Stimulated activated CD4-positive, alpha-beta T cell treated with anti-CD3 and anti-CD28 coated beads, Interleukin-12 subunit alpha, Interleukin-12 subunit beta, amount 100 ng/mL, for 24 hours (primary cell): ENCODE measurements at places on chromosomes 16 and 17.

DNA sequence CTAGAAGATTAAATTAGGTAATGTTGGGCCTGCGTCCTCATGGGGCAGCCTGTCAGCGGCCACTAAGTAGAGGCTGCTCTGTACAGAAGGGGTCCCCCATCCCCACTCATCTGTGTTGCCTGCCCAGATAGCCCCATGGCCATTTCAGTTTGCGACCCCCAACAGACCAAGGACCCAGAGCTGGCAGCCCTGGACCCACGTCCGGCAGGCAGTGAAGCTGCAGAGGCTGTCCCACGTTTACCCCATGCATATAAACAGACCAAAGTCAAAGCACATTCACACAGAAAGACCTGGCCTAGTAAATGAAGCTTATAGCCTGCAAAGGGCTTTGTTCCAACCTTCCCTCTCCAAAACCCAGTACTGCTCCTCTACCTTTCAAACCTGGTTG is 4.6 kb downstream of the PDF start:
- no peak for DNase-seq

DNA sequence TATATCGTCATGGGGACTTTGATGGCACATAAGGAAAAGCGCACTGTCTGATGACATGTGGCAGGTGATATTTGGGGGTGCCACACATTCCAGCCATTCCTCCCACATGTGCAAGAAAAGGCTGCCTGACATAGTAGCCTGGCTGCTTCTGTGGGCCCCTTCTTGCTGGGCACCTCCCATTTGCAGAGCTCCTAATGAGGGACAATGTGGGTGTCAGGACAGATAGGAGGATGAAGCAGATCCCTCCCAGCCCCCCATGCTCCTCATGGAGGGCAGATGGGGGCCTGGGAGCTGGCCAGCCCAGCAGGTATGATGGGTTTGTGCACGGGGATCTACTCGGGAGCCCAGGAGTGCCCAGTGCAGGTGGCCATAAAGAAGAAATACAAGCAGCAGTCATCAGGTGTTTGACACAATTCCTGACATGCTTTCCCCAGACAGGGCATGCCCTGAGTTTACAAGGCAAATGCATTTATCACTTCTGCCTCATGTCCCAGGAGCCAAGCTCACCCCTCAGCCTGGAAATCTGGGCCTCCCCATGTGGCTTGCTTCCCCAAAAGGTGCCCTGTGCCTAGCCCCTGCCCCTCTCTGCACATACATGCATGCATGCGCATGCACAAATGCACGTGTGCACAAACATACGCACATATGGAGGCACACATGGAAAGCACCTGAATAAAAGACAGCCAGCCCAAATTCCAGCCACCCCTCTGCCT is 260.6 kb upstream of the RPL38 start:
- DNase-seq, result no peak

DNA sequence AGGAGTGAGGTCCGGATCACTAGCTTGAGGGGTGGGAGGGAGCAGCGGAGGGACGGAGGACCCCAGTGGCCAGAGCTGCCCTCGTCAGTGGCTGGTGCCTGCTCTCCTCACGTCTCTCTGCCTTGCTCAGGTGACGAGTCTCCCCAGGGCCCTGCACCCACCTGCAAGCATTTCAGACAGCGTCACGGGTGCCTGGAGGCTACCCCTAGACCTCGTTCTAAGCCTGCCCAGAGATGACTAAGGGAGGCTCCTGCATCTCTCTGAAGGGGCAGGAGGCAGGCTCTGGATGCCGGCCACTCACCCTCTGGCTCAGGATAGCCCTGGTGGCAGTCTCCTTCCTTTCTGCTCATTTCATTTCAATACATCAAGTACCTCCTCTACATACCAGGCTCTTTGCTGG is 68.8 kb downstream of the MRC2 start:
- DNase-seq, result no peak

GRCh38 chr17:50660042-50660886 is 25.6 kb downstream of the ABCC3 start:
- DNase-seq, result no peak

- no peak for DNase-seq
These were observed 58.8 kb downstream of the MYO18A start for GRCh38 chr17:29121442-29121841.

DNA sequence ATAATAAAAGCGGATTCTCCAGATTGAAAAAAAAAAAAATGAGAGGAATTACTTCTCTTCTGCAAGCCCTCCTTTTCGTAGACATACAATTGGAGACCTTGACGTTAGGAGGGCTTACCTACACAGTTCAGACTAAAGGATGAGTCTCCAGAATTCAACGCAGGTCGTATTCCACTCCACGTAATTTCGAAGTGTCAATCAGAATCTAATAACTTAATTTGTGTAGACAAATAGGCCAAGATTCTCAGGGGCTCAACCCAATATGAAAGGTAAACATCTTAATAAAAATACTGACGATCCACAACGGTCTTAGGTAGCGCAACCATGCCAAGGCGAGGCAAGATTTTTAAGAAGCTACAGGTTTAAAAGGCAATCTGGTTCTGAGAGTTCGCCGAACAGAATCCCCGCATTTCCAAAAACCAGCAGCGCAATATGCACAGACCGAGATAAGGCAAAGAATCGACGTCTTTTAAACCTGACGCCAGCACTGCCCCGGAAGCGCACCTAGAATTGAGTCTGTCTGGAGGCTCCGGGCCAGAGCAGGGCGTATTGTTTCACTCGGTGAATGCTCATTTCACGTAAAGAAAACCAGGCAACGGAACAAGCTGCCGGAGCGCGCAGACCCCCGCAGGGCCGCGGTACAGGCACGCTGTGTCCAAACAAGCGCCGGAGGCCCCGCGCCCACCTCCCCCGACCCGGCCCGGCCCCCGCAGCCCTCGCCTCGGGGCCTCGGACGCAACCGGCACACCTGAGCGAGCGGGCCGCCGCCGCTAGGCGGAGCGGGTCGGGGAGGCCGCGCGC is 623 bp downstream of the MBTPS1 start:
- DNase-seq, result peak; percentile 24

GRCh38 chr17:62321451-62321850 is 58.9 kb upstream of the EFCAB3 start:
- DNase-seq, result no peak

DNA sequence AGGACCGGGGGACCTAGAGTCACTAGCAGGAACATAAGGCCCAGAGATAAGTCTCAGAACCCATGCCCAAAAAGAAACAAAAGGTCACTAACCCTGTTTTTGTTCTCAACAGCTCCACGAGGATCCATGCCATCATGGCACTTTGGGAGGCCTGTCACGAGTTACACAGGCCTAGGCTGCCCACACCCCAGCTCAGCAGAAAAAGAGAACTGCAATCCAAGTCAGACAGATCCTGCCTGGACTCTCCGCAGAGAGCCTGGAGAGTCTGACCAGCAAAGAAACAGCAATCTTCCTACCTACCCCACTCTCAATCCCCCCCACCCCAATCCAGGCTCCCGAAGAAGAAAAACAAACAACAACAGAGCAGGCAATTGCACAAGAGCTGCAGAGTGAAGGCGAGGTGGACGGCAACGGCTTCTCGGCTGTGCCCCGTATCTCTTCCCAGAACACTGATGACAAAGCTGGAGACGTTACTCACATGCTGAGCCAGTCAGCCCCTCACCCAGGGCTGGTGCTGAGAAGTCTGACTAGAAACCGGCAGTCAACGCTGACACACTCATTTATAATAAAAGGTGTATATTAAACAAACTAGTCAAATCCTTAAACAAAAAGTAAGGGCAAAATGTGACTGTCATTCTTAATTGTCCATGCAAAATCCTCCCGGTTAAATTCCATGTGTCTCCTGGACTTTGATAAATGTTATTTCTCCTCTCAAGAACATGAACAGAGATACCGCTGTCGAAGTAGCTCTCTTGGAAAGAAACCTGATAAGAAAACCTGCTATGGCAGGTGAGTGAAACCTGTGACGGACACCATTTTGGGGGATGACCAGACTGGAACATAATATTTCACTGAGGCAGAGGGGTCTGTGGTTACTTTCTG is 89.3 kb downstream of the SMG6 start:
- DNase-seq, result no peak

- DNase-seq, result no peak
These were observed 21.1 kb upstream of the KRT24 start for GRCh38 chr17:40724656-40725055.

- no peak for DNase-seq
These were observed 16.4 kb downstream of the ZNF287 start for GRCh38 chr17:16552637-16553045.

DNA sequence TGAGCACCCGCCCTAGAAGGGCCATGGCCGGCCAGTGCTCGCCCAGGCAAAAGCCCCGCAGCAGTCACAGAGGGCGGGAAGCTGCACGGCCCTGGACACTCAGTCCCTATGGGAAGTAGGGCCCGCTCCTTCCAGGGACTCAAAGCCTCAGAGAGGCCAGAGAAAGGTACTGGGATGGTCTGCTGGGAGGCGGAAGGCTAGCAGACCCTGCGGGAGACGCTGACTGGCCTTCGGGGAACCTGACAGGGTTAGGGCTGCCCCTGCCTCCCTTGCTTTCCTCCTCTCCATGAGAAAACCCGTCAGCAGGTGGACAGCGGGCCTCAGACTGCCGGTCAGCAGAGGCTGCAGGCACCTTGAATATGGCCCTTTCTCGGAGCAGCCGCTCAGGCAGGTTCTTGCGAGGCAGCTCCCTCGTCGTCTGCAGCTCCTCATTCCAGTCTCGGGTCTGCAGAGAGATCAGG is 11.5 kb downstream of the CLUH start:
- DNase-seq, result no peak

- DNase-seq, result no peak
These were observed 345.1 kb downstream of the XYLT1 start for GRCh38 chr16:17125671-17126070.

DNA sequence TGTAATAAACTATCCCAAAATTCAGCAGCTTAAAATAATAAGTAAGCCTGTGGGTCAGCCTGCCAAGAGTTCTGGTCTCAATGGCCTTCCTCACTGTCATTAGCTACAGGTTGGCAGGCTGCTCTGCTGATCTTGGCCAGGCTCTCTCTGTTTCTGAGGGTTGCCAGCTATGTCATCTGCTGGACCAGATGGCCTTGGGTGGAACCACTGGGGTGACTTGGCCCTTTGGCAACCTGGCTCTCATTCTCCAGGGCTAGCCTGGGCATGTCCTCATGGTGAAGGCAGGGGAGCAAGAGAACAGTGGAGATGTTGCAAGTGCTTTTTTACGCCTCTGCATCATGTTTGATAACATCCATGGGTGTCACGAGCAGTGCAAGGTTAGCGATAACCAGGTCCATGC is 13.9 kb downstream of the ITGAM start:
- no peak for DNase-seq
